ENCODE measurements at places on chromosomes 6 and 20.
A peak's percentile ranks its signal among the peaks of the same experiment; 100 is the strongest.

DNA sequence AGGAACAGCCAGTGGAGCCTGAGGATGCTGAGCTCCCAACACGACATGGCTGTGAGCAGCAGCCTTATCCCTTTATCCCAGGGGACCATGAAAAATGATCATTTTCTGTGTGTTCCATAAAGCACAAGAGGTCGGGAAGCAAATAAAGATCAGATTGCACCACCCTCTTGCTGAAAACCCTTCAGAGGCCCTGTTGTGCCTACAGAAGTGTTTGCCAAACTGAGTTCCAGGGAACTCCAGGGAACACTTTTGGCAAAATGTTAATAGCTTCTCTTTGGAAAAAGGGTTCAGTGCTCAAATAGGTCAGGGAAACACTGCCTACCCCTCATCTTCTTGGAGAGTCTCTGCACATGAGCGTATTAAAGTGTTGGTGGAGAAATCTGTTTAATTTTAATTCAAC lies 24.4 kb downstream of the ARMC2 start:
- DNase-seq: no peak

DNA sequence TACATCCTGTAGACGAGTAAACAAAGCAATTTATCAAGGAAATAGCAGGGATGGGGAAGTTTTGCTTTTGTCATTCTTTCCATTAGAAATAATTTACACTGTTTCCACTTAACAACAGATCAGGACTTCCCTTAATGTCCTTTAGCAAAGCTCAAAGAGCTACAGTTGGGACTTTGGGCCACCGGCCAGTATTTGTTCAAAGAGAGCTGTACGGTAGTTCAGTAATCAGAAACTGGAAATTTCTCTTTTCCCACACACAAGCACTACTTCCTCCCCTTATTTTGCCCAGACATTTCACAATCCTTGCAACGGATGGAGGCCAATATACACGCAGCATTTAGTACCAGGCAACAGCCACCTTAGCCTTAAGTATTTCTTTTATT lies 12.1 kb upstream of the HINT3 start:
- no peak for DNase-seq

DNA sequence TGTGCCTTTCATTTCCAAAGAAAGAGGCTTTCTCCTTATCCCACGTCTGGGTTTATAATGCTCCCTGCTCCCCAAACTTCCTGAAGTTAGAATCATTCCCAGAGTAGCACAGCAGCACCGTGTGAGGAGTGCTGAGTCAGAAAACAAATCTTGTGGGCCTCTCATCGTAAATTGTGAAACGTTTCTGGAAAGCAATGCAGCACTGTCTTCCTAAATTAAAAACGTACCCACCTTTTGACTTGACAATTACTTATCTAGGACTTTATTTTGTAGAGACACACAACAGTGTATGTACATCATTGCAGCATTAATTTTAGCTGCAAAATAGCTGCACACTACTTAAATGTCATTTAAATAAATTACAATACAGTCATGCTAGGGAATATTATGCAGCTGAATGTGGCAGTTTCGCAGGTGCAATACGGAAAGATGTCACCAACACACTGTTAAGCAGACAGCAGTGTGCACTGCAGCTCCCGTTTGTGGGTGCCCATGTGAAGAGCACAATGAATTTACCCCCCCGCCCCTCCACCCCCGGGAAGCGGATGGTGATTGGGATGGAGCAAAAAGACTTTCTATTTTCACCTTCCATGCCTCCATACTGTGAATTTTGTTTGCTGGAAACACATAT lies 30.8 kb downstream of the RRBP1 start:
- peak; percentile 51 for DNase-seq

GRCh38 chr6:9825526-9825925 lies 589.3 kb downstream of the TFAP2A start:
- no peak for DNase-seq

DNA sequence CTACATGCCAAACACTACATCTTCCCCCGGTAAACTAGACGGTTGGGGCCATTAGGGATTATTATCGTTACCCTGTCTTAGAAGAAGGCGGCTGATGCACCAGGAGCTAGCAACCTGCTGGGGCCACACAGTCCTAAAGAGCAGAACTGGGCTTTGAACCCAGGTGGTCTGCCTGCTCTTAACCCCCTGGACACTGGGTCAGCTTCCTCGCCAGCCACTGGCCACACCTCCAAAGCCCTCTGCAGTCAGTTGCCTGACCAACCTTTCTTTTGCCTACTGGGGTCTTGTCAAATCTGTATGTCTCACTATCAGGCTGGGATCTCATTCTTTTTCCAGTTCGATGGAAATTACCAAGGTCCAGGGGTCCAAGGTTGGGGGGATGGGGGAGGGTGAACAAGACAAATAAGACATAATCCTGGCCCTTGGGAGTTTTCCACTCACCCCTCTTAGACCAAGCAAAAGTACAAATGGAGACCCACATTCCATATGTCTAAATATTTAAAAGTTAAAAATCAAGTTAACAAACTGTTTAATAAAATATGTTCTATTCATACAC lies 34.0 kb upstream of the FOXP4 start:
- no peak for DNase-seq

- DNase-seq: no peak
Observed at GRCh38 chr6:40116832-40117231, 182.6 kb upstream of the MOCS1 start.

- no peak for DNase-seq
Observed at GRCh38 chr6:169227116-169227515, 26.5 kb downstream of the THBS2 start.

- DNase-seq: no peak
Observed at GRCh38 chr6:5566718-5567117, 305.4 kb downstream of the FARS2 start.

DNA sequence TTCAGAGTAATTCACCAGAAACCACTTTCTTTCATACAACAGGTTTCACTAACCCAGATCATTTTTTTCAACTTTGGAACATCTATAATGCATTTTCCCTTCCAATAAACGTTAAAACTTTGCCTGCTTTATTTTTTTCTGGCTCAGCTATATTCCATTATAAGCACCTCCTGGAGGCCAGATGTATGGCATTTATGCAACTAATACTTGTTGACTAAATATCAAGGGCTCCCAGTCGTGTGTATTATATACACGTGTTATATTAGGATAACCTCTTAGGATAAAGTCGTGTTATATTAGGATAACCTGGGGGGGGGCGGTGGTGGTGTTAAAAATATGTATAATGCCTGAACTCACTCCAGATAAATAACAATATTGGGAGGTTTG lies 6.7 kb downstream of the OPN5 start:
- DNase-seq: no peak

DNA sequence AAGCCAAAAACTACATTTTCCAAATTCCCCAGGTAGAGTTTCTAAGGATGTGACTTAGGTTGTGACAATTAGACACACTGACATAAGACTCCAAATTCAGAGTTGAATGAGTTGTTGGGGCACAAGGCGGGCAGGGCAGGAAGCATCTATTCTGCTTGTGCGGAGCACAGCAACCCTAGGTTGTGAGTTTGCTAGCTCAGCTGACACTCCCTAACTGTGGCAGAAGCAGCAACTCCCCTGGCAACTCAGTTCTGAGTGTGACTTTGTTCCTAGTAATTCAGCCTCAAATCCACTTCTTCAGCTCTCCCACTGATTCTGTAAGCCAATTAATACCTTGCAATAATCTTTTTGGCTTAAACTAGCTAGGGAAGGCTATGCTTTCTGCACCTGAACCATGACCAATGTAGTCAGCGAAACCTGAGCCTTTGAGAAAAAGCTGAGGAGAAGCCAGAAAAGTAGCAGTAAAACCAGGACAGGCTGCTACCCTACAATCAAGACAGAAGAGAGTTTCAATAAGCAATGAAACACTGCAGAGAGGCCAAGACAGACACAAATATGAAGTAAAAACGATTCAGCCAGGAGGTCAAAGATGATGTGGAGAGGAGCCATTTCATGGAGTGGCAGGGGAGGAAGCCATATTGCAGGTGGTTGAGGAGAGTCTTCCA lies 30.0 kb upstream of the PAQR8 start:
- DNase-seq: no peak

DNA sequence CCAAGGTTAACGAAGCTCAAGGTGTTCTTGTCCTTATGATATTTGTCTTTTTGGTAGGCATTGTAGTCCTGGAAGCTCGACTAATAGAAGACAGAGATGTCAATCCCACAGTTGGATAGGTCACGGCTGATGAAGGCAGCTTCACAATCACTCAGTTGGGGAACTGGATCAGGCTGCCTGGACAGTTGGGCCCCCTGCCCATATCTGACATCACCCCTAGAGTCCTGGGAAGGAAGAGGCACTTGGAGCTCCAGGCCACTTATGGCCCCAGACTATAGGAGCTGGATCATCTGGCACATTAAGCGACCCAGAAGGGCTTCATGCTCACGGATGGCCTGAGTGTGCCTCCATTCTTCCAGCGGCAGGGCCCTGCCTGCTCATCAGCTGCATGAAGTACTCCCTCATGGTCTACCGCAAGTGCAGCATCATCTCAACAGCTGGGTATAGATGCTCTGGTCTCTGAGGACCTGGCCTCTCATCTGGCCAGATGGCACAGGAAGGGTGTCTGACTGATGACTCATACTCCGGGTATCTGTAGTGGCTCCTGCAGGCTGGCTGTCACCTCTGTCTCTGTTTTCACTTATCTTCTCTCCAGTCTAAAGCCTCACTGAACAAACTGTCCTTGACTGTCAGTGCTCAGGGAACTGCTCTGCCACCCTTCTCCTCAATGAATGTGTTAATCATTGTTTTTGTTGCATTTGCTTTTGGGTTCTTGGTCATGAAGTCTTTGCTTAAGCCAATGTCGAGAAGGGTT lies 29.2 kb upstream of the SSR1 start:
- no peak for DNase-seq

- DNase-seq: peak; percentile 86
Observed at GRCh38 chr6:26195376-26195923, 108.2 kb downstream of the HFE start.

DNA sequence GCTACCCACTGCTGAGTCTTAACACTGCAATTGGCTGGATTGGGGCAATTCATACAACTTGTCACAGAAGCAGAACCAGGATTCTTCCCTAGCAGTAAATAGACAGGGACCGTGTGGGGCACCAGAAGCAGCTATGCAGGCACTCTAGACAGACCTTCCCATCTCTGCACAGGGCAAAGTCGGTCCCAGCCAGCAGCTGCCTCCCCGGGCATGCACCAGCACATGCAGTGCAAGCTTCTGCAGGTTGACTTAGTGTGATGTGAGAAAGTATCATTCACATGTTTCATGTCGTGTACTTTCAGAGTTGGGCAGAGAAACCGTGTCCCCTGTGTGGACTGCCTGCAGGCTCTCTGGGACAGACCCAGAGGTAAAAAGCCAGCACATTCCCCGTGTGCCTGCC lies 98.0 kb upstream of the FOXA2 start:
- DNase-seq: no peak

- no peak for DNase-seq
Observed at GRCh38 chr6:156879186-156879585, 102.0 kb downstream of the ARID1B start.

DNA sequence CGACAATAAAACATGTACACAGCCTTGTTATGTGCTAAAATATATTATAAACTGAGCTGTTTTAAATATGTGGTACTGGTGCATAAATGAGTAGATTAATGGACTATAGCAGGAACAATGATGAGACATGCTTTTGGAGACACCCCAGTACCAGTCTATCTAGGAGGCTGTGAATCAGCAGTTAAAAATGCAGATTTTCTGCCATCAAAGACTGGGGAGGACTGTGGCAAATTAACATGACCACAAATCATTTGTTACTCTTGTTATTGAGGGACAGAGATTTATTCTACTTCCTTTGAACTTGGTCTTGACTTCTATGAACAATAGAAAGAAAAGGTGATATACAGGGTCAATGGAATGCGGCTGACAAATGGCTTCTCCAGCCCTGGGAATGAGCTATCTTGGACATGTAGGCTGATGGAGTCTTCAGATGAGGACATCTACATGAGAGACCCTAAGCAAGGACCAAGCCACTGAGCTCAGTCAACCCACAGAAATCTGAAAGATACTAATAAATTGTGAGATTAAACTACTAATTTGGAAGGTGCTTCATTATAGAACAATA lies 551.7 kb upstream of the GJE1 start:
- DNase-seq: peak; percentile 49

GRCh38 chr6:134938896-134939295 lies 11.0 kb downstream of the ALDH8A1 start:
- DNase-seq: no peak

DNA sequence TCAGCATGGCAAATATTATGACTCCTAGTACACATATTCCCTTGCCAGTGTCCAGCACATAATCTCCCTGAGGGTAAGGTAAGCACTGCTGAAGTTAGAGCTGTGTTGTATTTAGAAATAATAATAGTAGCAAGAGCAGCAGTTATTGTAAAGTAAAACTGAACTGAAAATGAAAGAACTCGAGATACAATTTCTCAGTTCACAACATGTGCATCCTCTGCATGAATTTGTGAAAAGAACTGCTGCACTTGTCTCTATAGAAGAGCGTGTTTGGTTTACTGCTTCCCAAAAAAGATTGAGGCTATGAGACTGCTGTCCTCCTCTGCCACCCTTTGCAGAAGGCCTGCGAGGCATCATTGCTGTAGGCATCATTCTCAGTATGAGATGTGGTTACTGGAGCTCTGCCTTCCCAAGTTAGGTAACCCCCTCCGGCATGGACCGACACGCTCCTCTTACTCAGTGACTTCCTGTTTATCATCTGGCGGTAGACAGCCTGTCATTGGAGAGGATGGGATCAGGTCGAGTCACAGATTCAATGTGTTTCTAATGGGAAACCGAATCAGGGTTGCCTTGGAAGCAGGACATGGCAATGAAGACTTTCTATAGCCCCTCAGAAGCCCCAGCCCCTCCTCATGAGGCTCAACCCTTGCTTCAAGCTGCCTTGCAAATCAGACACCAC lies 48.1 kb downstream of the SLC24A3 start:
- no peak for DNase-seq

- no peak for DNase-seq
Observed at GRCh38 chr20:41080866-41081265, 52.2 kb downstream of the TOP1 start.

GRCh38 chr6:109260701-109261100 lies 121.6 kb downstream of the CD164 start:
- no peak for DNase-seq

GRCh38 chr20:22833851-22834250 lies 201.3 kb upstream of the SSTR4 start:
- DNase-seq: no peak

GRCh38 chr6:131413831-131414191 lies 159.2 kb upstream of the ARG1 start:
- DNase-seq: no peak

DNA sequence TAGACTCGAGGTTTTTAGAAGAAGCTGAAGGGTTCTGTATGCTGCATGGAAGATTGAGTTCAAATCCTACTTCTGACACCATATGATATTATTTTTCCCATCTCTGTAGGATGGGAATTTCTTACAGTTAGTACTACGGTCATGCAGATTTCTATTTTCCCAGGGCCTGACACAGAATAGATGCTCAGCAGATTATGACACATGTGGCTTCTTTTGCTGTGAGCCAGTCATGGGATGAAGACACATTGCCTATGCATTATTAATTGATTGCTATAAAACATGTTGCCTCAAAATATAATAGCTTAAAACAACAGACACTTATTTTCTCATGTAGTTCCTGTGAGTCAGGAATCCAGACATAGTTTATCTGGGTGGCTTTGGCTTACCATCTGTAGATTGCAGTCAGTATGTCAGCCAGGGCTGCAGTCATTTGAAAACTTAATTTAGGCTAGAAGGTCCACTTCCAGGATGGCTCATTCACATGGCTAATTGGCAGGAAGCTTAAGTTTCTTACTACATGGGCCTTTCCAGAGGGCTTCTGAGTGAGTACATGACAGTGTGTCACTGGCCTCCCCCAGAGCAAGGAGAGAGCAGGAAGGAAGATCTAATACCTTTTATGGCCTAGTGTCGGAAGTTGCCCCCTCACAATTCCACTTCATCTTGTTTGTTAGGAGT lies 29.5 kb downstream of the TOP1 start:
- peak; percentile 66 for DNase-seq

All from GM04504 (cell line).